ENCODE measurements at places on chromosomes 5 and 9.

DNA sequence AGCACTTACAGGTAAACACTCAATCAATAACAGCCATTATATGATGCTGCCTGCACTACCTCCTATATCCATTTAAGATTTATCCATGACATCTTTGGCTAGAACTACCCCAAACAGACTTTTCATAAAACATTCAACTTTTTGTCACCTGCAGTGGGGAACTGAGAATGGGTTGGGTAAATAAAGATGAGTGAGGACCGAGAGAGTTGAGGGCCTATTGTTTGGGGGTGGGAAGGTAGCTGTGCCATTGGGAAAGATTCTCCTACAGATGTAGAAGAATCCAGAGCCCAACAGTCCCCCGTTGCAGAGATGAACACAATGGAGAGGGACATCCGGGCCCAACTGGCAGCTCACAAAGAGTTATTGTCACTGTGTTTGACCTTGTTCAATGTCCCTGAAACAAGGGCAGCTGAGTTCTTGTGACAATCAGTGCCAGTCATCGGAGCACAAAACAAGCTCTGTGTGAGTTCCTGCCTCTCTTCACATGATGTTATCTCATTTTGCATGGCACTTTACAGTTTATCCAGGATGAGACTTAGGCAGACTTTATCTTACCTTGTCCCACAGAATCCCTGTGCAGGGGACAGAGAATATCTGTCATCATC, 11.5 kb upstream of the SLC31A2 start:
- DNase-seq: no peak

DNA sequence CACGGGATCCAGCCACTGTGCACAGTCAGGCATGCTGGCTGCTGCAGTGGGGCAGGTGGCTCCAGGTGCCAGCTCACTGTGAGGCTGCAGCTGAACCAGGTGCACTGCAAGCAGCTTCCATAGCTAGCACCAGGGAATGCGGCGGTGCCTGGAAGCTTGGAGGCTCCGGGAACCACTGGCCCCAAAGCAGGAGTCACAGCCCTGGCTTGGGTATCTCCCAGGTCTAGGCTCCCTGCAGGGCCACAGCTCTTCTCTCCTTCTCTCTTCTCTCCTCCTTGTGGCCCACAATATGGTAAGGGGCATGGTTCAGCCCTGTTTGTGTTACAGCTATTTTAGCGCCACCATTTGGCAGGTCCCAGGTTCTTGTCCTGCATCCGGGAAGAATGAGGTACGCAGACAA, 6.7 kb upstream of the MTMR12 start:
- DNase-seq: no peak

DNA sequence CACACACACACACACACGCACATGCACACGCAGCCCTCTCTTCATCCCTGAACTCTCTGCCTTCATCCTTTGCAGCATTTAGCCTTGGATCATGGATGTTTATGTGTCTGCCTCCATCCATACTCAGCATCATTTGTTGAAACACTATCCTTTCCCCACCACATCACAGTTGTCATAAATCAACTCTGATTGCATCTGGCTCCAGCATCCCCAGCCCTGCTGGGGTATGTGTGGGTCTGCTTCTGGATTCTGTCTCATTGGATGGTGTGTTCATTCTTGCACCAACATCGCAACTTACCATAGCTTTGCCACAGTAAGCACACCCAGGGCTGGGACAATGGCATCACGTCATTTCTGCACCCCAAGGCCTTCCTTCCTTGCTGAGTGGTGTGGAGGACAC, 175.4 kb downstream of the RGS3 start:
- no peak for DNase-seq

DNA sequence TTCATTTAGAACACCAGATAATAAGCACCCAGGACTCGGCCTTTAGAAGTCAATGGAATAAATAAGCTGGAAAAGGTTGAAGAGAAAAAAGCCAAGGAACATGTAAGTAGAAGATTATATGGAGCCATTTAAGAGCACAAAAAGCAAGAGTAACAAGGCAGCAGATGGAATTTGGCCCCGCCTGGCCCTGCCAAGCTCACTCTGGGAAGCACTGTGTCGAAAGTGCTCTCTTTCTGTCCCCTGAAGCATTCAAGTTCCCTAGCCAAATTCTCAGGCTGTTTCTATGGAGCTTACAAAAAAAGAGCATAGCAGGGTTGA, 73.0 kb upstream of the GPR151 start:
- DNase-seq: no peak

- DNase-seq: no peak
Observed at GRCh38 chr5:110757118-110757729, 18.4 kb downstream of the SLC25A46 start.

- no peak for DNase-seq
Observed at GRCh38 chr9:8845808-8846207, 1046.2 kb upstream of the DMAC1 start.

- DNase-seq: no peak
Observed at GRCh38 chr9:1154739-1155138, 104.6 kb downstream of the DMRT2 start.

DNA sequence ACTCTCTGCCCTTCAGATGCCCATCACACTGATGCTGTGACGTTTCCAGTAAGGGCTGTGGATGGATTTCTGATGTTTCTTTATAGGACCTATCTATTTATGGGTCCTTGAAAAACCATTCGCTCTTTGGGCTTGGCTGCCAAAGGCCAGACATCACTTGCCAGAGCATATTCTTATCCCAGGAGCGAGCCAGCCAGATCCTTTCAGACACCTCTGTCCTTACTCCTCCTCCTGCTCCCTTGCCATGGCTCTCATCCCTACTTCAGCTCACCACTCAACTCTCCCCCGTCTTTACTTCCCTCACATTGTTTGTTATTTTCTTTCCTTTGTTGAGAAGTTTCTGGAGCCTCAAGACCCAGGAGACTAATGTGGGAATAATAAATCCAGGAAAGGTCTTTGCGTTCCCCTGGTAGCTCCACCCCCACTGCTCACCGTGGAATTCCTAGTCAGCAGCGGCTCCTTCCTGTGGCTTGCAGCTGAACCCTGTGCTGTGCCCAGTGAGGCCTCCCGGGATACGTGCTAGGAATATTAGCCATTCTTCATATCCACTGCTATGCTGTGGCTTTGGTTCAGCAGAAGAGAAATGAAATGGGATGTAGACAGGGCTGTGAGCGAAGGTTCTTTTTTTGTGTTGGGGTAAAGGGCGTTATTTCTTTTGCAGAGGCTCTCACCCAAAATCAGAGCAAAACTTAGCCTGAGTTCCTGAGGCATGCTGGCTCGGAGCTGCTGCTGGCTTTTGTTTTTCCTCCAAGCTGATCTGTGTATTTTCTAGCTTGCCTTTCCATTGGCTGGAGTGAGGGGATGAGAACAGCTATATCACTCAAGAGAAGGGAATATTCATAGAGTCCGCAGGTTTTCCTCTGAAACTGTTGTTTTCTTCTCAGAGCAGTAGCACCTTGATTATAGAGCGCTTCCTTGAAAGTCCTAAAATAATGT, 171.1 kb downstream of the SAXO1 start:
- DNase-seq: no peak

GRCh38 chr5:126998201-126998631, 32.1 kb downstream of the MARCHF3 start:
- no peak for DNase-seq

DNA sequence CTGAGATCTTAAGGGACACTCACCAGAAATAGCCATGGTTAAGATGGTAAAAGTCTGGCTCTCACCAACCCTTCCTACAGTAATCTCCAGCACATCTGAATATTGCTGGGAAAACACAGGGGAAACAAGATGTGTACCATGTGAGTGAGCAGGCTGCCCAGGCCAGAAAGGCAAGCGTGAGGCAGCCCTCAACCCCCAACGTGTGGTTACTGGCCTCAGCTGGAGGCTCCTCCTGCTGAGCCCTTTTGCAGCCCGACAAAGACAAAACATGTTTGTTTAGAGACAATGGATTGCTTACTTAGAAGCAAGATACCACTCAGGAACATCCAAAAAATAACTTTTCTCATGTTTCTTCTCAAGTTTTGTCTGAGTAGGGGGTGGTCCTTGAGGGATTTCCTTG, 16.6 kb downstream of the ZFP62 start:
- no peak for DNase-seq

DNA sequence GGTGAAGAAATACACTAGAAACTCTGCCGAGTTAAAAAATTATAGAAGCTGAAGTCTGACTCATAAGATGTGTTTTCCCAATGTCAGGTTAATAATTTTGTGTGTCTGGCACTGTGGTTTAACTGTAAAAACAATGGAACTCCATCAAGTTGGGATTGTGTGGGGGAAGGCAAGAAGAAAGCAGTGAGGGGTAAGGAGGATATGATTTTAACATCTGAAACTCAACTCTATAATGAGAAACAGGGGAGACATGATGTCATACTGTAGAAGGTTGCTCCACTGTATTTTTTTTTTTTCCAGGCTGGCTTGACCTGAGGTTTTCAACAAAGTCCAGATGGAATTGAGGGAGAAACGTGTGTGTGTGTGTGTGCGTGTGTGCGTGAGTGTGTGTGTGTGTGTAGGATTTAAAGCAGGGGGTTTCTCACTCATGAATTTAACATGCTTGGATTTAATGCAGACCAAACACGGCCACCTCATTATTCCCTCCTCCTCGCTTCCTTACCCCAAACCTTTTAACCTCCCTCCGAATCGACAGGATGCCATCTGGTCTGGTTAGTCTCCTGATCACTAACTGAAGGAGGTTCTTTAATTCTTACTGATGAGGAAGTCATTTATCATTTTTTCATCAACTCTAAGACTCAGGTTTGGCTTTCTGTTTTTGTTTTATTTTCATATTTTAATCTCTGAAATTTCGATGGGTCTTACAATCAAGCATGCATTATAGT, 140.2 kb upstream of the LPAR1 start:
- DNase-seq: no peak

DNA sequence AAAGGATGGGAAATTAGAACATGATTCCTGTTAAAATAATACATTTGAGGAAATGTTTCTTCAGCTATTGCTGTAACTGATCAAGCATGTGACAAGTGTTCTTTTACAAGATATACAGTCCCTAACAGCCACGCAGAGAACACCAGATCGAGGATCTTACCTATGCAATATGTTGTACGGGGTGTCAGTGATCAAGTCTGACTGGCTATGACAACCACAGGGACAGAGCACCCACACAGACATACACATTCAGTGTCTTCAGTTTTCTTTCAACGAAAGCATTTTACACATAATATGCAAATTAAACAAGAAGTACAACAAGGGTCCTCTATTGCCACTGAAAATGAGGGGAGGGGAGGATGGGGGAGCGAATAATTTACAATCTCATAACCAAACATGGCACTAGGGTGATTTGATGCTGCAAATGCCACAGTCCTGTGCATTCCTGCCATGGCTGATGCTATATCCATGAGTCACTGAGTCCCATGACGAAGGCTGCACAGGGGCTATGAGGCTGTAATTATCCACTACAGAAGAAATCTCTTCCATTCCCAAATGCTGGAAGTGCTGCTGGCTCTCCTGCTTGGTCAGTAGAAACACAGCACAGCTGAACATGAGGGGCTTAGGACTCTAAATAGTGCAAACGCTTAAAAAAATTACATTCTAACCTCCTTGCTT, 118.2 kb downstream of the KLHL3 start:
- DNase-seq: no peak

DNA sequence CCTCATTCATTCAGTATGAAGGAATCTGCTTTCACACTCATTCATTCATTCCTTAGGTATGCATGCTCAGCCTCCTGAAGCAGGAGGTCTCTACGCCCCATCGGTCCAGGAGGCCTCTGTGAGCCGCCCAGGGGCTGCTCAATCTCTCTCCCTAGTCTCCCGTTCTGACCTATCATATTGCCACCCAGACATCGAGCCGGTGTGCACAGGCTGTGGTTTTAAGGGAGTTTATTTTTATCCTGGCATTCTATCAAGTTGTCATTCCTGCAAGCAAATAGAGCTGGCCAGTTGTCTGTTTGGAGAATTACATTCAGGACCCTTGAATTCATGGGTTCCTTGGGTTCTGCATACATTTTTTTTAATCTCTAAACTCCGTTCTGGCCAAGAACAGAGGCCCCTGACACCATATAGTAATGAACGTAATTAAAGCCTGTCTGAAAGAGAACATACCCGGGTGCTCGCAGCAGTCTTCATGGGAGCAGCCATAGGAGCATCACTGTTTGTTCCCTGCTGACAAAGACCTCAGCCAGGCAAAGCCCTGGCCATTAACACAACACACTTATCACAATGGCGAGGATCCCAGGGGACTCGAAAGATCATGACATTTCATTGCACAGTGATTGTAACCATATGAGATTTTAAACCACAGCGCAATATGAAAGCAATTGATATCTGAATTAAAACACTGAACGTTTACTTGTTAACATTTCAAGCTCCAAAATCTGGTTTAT, 80.9 kb downstream of the ADAMTS16 start:
- DNase-seq: no peak

GRCh38 chr9:110604171-110604601, 24.6 kb upstream of the SVEP1 start:
- no peak for DNase-seq

DNA sequence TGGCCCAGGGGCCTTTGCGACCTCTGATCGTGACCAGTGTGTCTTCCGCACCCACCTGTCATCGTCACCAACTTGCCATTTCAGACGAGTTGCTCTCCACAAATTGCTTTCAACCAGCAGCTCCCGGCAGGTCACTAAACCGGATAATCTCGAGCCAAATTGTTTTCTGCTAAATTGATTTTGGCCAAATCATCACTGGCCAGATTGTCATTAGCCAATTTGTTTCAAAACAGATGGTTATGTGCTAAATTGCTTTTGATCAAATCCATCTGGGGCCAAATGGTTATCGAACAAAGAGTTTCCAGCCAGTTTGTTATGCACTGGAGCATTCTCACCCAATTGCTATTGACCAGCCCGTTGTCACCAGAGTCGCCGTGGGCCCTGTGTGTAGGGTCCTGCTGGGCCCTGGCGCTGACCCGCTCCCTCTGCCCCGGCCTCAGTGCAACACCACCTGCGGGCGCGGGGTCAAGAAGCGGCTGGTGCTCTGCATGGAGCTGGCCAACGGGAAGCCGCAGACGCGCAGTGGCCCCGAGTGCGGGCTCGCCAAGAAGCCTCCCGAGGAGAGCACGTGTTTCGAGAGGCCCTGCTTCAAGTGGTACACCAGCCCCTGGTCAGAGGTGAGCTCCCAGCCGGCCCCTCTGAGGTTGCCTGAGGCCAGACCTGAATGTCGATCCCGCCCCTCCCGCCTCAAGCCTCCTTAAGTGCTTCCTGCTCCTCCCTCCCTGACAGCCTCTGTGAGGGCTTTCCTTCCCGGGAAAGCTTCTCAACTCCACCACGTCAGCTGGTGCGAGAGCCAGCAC, 35.6 kb downstream of the ADAMTSL2 start:
- no peak for DNase-seq

DNA sequence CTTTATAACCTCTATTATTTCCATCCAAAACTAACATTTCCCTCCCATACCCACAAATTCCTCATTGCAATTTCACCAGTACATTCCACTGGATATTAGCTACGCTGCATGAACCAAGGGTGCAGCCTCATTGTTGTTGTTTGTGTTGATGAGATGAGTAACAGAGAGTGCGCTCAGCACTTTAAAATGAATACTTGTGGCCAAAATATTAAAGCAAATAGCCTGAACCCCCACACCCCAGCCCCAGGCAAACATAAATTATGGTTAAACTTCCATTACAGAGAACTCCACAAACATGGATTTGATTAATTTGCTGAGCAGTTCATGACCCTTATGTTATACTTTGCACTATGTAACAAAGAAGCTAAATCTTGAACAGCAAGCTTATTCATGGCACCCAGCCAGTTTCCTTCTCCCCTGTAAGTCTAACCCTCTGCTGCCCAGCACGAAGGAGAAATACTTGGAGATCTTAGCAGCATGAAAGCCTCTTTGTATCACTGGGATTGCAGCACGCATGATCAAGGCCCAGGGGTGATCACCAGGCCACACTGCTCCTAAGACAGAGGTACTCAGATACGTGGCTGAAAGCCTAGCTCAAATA, 205.0 kb downstream of the DOCK8 start:
- DNase-seq: no peak

Data from activated T-helper 1 cell treated with anti-CD3 and anti-CD28 coated beads, Interleukin-2, amount 50 U/mL, for 16 hours (primary cell).